ENCODE measurements at places on chromosomes 16 and 17.

GRCh38 chr16:56697456-56698155 lies 15.3 kb downstream of the MT1X start:
- no peak for DNase-seq

DNA sequence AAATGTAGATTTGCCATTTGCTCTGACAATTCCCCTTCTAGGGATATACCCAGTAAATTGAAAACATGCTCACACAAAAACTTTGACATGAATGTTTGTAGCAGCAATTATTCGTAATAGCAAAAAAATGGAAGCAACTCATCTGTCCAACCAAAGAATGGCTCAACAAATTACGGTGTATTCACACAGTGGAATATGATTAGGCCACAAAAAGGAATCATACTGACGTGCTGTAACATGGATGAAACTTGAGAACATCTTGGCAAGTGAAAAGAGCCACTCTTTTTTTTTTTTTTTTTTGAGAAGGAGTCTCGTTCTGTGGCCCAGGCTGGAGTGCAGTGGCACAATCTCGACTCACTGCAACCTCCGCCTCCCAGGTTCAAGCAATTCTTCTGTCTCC lies 24.1 kb upstream of the SPNS3 start:
- no peak for DNase-seq

- no peak for DNase-seq
These were observed 220.1 kb downstream of the SLC39A11 start for GRCh38 chr17:72872396-72872795.

- no peak for DNase-seq
These were observed 14.6 kb downstream of the FANCA start for GRCh38 chr16:89801800-89802199.

GRCh38 chr16:89187032-89187769 lies 13.1 kb downstream of the SLC22A31 start:
- DNase-seq = peak; percentile 21
